ENCODE measurements at places on chromosomes 5 and 9.

- peaks cover 29% of the 10 kb centered on the region for H3K4me1 ChIP-seq
- no peak for DNase-seq
- H3K27ac ChIP-seq: no peak overlapping the region
- H3K4me3 ChIP-seq: no peak overlapping the region
- peaks cover 18% of the 10 kb centered on the region for H3K27me3 ChIP-seq
- H3K36me3 ChIP-seq: no peaks in the 10 kb centered on the region
These were observed 53.0 kb downstream of the TSSK1B start for GRCh38 chr5:113381791-113382190.

DNA sequence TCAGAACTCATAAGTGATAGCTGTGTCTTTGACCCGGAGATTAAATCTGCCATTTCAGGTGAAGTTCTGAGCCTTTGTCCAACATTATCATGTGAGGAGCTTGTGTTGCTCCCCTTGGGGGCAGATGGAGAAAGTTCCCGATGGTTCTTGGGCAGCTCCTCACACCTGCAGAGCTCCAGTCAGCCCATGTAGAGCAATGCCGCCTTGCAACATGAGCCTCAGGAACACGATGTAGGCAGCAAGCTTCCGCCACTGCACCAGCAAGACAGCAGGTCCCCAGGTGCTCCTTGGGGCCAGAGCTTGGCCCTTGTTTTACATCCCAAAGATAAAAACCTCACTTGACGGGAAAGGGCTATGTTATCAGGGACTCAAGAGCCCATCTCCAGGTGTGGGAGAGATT, 292.7 kb downstream of the IRX1 start:
- DNase-seq: no peak
- H3K4me3 ChIP-seq: no peak overlapping the region
- H3K27ac ChIP-seq: no peak overlapping the region
- H3K27me3 ChIP-seq: peaks cover 3% of the 10 kb centered on the region
- peaks cover 6% of the 10 kb centered on the region for H3K4me1 ChIP-seq
- H3K36me3 ChIP-seq: no peaks in the 10 kb centered on the region

DNA sequence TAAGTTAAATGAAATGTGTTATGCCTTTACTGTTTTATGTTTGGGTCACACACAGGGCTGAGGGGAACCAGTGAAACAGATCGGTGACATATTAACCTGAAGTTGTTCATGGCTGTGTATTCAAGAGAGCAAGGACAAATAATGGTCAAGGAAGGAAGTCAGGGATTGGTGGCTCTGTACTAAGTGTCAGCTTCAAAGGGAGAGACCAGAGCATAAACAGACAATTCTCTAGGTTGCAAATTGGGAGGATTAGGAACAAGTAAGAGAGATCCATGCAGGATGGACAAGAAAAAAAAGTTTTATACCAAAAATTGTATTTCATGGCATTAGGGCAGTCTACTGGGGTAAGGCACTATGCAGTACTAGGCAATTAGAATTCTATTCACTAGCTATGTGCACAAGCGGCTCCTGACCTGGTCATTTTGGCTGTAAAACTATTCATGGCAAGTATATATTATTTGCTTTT, 156.3 kb downstream of the PLPPR1 start:
- no peaks in the 10 kb centered on the region for H3K36me3 ChIP-seq
- DNase-seq: no peak
- H3K27ac ChIP-seq: no peak overlapping the region

DNA sequence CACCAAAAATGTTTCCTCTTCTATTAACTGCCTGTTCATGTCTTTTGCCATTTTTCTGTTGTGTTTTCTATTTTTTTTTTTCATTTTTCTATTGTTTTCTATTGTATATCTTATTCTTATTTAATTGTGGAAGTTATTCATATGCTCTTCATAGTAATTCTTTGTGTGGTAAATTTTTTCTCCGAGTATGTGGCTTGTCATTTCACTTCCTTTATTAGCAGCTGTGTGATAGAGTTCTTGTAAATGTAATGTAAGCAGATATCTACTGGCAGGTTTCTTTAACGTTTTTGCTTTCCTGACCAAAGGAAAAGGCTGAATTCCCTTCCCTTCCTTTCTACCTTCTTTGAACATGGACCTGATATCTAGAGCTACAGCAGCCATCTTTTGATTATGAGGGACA, 5.8 kb upstream of the PLPP1 start:
- H3K4me1 ChIP-seq: peaks cover 33% of the 10 kb centered on the region
- no peaks in the 10 kb centered on the region for H3K36me3 ChIP-seq
- H3K4me3 ChIP-seq: no peak overlapping the region
- H3K27me3 ChIP-seq: no peaks in the 10 kb centered on the region
